ENCODE measurements at places on chromosomes 16 and 17. TPM values are rescaled to one million over a fixed set of nuclear protein-coding genes. Genes with fewer than 3 reads are reported as not detected.

- H3K4me3 ChIP-seq, result peak overlapping the region; percentile 53
- no peak overlapping the region for H3K27ac ChIP-seq
- DNase-seq, result peak; percentile 76
- peaks cover 79% of the 10 kb centered on the region for H3K27me3 ChIP-seq
- no peaks in the 10 kb centered on the region for H3K36me3 ChIP-seq
- H3K4me1 ChIP-seq, result peaks cover 64% of the 10 kb centered on the region
These were observed 8.8 kb downstream of the TBX2 start for GRCh38 chr17:61408151-61409041.

DNA sequence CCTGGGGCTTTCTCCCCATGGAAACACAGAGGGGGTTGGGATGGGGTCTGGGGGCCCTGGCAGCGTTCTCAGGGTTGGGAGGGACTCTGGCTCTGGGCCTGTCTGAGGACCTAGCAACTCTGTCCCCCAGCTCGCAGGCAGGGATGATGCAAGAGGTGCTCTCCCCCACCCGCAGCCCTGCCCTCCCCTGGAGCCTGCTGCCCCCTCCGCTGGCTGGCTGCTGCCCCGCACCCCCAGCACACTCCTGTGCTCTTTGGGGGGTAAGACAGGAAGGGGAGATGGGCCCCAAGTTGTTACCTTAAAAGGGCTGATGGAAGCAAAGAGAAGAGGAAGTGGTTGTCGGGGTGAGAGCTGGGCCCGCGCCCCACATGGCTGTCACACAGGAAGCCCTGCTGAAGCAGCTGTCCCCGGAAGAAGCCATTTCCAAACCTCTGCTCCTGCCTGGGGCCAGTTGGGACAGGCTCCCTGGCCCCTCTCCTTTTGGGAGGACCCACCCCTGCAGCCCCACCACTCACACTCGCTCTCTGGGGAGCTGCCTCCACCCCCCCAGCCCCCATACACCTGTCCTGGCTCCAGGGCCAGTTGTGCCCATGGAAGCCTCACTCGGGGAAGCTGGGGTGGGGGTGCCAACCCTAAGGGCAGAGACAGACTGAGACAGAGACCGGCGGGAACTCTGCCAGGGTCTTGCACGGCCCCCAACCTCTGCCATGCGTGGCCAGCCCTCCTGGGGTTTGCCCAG, 2.5 kb downstream of the CORO1A start:
- H3K4me1 ChIP-seq, result peaks cover 26% of the 10 kb centered on the region
- no peaks in the 10 kb centered on the region for H3K27me3 ChIP-seq
- DNase-seq, result no peak

DNA sequence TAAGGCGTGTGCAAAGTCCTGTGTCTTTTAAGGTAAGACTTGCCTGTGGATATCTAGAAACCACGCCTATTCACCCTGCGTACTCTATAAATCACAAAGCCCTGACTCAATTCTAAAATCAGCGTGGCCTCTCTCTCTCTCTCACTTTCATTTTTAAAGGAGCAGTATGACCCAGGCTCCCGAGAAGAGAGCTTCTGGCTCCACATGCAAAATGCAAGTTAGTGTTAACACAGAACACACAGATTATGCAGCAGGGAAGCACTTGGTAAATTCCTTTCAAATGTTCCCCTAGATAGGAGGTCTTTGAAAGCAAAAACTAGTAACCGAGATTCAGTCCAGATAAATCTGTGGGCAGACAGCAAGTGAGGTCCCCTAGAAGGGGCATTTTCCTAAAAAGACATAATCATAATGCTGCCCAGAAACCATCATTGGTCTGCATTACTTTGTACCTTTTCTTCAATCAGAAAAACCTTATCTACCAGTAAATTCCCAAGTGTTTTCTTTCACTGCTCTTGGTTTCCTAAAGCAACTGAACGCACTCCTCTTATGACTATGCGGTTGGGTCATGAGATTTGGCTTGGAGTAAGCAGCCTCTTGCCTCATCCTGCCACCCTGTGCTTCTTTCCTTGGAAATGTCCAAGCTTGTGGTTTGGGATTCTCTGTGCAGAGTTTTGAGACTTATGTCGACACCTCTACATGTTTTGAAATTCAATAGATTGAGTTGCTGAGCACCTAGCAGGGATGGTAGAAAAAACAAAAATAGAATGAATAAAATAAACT, 31.7 kb upstream of the KCNJ2 start:
- peak; percentile 74 for DNase-seq
- H3K4me3 ChIP-seq, result peak overlapping the region; percentile 35
- peaks cover 37% of the 10 kb centered on the region for H3K4me1 ChIP-seq
- H3K27ac ChIP-seq, result peak overlapping the region; percentile 81

Gene CD300E
- 0.24 TPM for total RNA-seq

DNA sequence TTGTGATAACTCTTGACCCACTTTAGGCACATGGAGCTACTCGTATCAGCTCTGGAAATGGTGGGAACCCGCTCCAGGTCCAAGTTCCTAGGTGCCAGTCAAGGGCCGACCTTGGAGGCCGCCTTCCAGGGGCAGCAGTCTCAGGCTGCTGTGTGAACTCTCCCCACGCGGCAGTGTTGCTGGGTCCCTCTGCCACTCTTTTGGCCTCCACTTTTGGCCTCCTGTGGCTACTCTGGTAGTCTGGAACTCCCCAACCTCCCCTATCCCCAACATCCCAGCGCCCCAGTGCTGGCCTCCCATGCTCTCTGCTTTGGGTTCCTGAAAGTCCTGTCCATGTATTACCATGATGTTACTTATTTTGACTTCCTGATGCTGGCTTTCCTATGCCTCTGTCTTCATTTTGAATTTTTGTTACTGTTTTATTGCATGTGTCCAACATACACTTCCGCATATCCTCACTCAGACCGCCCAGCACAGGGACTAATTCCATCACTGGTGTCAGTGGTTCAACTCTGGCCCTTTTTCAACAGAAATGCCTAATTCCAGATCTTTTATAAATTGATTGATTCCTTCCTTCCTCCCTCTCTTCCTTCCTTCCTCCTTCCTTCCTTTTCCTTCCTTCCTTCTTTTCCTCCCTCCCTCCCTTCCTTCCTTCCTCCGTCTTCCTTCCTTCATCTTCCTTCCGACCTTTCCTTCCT, 44.1 kb downstream of the COX4I1 start:
- H3K4me3 ChIP-seq, result no peak overlapping the region
- no peak for DNase-seq
- no peak overlapping the region for H3K27ac ChIP-seq
- peaks cover 49% of the 10 kb centered on the region for H3K27me3 ChIP-seq
- H3K4me1 ChIP-seq, result no peaks in the 10 kb centered on the region

DNA sequence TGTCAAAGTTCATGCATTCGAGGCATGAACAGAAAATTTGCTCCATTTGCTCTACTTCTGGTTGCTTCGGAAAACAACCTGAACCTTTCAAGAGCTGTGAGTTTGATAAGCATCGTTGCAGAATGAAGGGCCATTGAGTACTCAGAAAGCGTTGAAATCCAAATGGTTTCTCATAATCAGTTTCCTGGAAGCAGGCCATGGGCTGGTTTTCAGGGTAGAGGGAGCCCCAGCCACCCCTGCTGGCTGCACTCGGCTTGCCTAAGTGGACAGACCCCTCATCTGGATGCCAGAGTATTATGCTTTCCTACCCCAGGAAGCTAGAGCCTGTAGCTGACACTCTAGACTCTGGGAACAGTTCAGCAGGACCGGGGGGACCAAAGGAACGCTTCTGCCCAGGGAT, 24.4 kb downstream of the SCNN1G start:
- no peaks in the 10 kb centered on the region for H3K36me3 ChIP-seq
- H3K4me3 ChIP-seq, result no peak overlapping the region
- DNase-seq, result no peak
- no peak overlapping the region for H3K27ac ChIP-seq

- H3K36me3 ChIP-seq, result peaks cover 14% of the 10 kb centered on the region
- peaks cover 7% of the 10 kb centered on the region for H3K27me3 ChIP-seq
- H3K4me1 ChIP-seq, result peaks cover 36% of the 10 kb centered on the region
- peak within 1 kb of the TSS; percentile 56 for H3K27ac ChIP-seq
These were observed at the start of gene HAS3 for GRCh38 chr16:69105501-69106361. Gene HAS3 (plus strand): TSS chr16:69105653. CDS start chr16:69109396, 3,743 bp downstream.

- no peaks in the 10 kb centered on the region for H3K27me3 ChIP-seq
- DNase-seq, result no peak
- no peak overlapping the region for H3K4me3 ChIP-seq
- no peaks in the 10 kb centered on the region for H3K36me3 ChIP-seq
- H3K27ac ChIP-seq, result no peak overlapping the region
These were observed 107.7 kb downstream of the TOX3 start for GRCh38 chr16:52439171-52439701.

Gene ARHGDIG
- not detected for total RNA-seq

GRCh38 chr16:66054095-66054494, 312.4 kb upstream of the CDH5 start:
- H3K36me3 ChIP-seq, result no peaks in the 10 kb centered on the region
- H3K4me1 ChIP-seq, result no peaks in the 10 kb centered on the region
- no peaks in the 10 kb centered on the region for H3K27me3 ChIP-seq
- no peak overlapping the region for H3K4me3 ChIP-seq
- no peak for DNase-seq

DNA sequence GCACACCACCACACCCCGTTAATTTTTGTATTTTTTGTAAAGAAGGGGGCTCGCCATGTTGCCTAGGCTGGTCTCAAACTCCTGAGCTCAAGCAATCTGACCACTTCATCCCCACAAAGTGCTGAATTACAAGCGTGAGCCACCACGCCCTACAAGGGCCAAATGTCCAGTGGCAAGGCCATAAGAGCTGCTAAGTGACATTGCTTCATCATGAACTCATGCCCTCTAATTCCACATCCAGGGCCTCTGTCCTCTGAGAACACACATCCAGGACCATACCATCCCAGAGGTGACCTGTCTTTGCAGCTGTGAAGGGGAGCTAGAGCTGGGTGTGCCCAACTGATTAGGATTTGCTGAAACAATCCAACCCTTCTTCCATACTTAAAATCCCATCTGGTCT, 25.6 kb upstream of the MEIOC start:
- no peaks in the 10 kb centered on the region for H3K36me3 ChIP-seq
- no peak overlapping the region for H3K27ac ChIP-seq
- DNase-seq, result no peak
- no peak overlapping the region for H3K4me3 ChIP-seq
- H3K4me1 ChIP-seq, result no peaks in the 10 kb centered on the region

DNA sequence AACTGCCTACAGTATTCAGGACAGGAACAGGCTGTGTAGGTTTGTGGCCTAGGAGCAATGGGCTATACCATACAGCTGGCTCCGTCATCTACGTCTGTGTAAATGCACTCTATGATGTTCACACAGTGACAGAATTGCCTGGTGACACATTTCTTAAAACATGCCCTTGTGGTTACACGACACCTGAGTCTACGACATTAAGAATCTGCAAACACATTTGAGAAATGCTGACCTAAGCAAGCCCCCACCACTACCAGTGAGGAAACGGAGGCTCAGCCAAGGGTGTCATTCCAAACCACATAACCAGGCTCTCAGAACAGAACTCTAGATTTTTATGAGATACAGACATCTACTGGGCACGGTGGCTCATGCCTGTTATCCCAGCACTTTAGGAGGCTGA, 23.5 kb downstream of the USP36 start:
- H3K4me1 ChIP-seq, result peaks cover 16% of the 10 kb centered on the region
- DNase-seq, result no peak
- H3K4me3 ChIP-seq, result no peak overlapping the region
- peaks cover 99% of the 10 kb centered on the region for H3K36me3 ChIP-seq
- no peaks in the 10 kb centered on the region for H3K27me3 ChIP-seq
- H3K27ac ChIP-seq, result no peak overlapping the region

GRCh38 chr17:29615048-29615385, 7.7 kb downstream of the CORO6 start:
- peak overlapping the region; percentile 28 for H3K27ac ChIP-seq
- H3K4me1 ChIP-seq, result peaks cover 56% of the 10 kb centered on the region

DNA sequence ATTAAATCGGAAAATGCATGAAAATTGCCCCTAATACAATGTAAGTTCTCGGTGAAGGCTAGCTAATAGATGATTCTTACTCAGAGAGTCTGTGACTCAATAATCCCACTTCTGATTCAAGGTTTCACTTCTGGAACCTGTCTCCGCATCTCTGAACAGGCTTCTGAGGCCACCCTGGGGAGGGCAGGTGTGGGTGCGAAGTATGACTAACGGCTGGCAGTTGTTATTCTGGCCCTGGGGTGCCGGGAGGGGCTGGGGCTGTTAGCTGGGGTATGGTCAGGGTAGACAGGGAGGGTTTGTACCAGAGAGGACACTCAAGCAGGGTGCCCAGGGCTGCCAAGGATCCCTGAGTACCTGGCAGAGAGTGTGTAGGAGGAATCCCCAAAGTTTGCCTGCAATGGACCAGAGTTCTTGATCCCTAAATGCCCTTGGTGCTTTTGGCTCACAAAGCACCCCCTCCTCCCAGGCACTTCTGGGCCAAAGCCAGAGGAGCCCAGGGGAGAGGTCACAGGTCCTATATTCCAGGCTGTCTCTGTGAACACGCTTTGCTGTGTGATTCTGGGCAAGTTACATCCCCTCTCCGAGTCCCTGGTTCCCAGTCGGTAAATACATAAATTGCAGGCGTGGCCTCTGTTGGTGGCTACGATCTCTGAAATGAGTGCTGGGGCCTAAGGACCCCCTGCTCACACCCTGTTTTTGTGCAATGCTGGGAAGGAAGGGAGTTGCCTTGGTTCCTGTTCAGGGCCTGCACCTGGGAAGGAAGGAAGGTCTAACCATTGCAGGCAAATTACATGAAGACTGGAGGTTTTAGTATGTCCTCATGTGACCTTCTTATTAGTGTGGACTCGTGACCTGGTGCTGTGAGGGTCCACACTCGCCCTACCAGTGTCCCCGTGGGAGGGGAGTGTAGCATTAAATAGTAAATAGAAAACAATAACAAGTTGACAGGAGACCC, 49.9 kb upstream of the CPNE2 start:
- no peak overlapping the region for H3K27ac ChIP-seq
- peaks cover 54% of the 10 kb centered on the region for H3K36me3 ChIP-seq
- no peak for DNase-seq
- H3K27me3 ChIP-seq, result no peaks in the 10 kb centered on the region

GRCh38 chr16:69277413-69277812, 33.7 kb upstream of the VPS4A start:
- no peaks in the 10 kb centered on the region for H3K27me3 ChIP-seq
- no peak for DNase-seq
- H3K27ac ChIP-seq, result peak overlapping the region; percentile 0
- no peak overlapping the region for H3K4me3 ChIP-seq

DNA sequence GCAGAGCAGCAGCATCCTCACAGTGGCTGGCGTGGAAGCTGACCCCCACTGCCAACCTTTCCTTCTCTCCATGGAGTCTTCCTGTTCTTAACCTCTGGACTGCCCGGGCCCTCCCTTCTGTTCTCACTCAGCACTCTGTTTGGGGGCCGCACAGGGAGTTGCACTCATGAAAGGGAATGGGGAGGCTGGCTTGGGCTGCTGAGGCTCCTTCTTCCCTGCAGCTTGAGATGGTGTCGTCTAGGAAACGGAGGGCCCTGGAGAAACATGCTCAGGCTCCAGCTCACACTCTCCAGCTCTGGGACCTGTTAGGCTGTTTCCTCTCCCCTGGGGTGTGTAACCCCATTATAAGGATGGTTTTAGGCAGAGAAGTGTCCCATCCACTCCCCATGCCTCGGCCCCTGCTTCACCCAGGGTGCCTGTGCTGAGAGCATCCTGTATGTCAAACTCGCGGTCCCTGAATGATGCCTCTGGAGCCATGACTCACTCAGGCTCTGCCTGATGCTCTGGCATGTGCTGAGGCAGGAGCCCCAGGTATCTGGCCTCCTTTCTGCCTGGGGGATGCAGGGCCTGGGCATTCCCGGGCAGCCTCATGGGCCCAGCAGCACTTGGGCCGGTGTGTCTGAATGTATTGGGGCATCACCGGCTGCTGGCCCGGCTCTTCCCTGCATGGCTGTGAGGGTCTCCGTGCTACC, 18.9 kb downstream of the TMEM94 start:
- DNase-seq, result no peak
- H3K27ac ChIP-seq, result no peak overlapping the region
- no peak overlapping the region for H3K4me3 ChIP-seq
- peaks cover 21% of the 10 kb centered on the region for H3K4me1 ChIP-seq
- peaks cover 27% of the 10 kb centered on the region for H3K36me3 ChIP-seq
